Panc1 (cell line): ENCODE measurements at places on chromosomes 12 and 14. TPM values are rescaled to one million over a fixed set of nuclear protein-coding genes. Genes with fewer than 3 reads are reported as not detected.

The SLC22A17 gene
- 3.2 TPM for total RNA-seq

GRCh38 chr14:100537446-100538350 is 49.5 kb downstream of the BEGAIN start:
- no peaks in the 10 kb centered on the region for H3K36me3 ChIP-seq
- H3K4me3 ChIP-seq: no peak overlapping the region
- no peak for DNase-seq
- peak overlapping the region; percentile 44; the same call in 1 of the 2 replicates for H3K27ac ChIP-seq

GRCh38 chr12:966724-967123 is 17.2 kb upstream of the RAD52 start:
- H3K36me3 ChIP-seq: no peaks in the 10 kb centered on the region; the same call in 1 of the 2 replicates
- H3K4me3 ChIP-seq: no peak overlapping the region
- H3K27me3 ChIP-seq: no peaks in the 10 kb centered on the region

DNA sequence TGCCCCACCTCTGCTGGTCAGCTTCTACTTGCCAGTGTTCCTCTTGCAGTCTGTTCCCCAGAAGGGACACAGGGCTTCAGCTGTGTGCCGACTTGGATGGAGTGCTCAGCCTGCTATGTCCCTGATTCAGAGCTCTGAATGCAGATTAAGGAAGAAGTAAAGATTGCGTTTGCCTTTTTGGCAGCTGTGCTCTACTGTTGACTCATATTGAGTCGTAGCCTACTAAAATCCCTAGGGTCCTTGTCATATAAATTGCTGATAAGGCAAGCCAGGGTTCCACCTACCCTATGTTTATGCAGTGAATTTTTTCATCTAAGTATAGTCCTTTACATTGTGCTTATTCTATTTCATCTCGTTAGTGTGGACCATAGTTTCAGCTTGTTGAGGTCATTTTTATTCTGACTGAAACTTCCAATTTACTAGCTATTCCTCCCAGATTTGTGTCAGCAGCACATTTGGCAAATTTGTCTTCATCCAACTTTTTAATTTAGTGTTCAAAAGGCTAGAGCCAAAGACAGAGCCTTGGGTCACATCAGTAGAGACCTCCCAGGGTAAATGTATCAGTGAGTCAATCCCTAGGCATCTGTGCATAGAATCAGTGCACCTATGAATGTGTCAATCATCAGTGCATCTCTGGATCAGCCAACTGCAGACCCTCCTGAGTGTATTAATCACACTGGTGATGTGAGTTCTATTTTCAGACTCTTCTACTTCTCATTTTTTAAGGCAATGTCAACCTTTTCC is 31.9 kb downstream of the CACNA1C start:
- no peak overlapping the region for H3K27ac ChIP-seq
- no peaks in the 10 kb centered on the region for H3K36me3 ChIP-seq
- DNase-seq: no peak
- no peaks in the 10 kb centered on the region for H3K4me1 ChIP-seq
- H3K4me3 ChIP-seq: no peak overlapping the region

DNA sequence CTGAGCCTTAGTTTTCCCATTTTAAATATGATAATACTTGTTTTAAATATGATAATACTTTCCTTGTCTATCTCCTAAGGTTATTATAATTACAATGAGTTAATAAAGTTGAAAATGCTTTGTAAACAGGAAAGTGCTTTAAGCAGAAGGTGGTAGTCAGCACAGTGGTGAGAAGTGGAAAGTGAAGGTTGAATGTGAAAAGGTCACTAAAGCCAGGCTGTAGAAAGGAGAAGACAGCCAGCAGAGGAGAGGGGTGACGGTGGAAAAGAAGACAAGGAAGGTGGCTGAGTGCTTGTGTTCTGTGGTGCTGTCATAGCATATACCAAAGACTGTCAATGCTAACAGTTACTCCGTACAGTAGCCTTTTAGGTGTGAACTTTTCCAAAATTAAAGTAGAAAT is 117.8 kb downstream of the ESR2 start:
- no peak overlapping the region for H3K27ac ChIP-seq
- no peak for DNase-seq
- H3K4me3 ChIP-seq: no peak overlapping the region
- no peaks in the 10 kb centered on the region for H3K27me3 ChIP-seq

DNA sequence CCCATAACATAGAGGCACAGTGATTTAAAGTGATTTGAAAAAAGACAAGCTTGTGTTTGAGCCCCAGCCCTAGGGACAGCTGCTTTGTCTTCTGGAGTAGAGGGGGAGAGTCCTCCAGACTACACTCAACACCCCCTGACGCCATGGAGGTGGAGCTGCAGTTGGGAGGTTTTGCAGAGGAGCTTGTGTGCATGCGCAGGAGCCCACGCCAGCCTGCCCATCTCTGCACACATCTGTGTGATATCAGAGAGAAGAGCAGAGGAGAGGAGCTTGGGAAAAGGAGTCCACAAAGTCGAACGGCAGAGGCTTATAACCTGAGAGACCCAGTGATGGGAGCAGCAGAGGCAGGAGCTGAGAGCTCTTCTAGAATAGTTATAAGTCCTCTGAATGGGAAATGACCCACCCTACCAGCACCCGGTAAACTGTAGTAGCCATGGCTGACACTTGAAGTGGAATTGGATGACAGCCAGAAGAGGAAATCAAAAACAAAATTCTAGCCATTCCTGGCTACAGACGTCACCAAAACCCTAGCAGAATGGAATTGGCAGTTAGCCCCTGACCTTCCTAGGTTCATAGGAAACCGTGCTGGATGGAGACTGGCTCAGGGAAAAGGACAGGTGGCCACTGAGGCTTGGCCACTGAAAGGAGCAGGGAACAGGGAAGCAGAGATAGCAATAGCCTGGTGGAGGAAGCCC is 185.1 kb upstream of the VASH1 start:
- no peaks in the 10 kb centered on the region; the same call in 1 of the 2 replicates for H3K27me3 ChIP-seq
- H3K36me3 ChIP-seq: no peaks in the 10 kb centered on the region
- DNase-seq: no peak
- no peak overlapping the region for H3K27ac ChIP-seq
- no peaks in the 10 kb centered on the region for H3K4me1 ChIP-seq

DNA sequence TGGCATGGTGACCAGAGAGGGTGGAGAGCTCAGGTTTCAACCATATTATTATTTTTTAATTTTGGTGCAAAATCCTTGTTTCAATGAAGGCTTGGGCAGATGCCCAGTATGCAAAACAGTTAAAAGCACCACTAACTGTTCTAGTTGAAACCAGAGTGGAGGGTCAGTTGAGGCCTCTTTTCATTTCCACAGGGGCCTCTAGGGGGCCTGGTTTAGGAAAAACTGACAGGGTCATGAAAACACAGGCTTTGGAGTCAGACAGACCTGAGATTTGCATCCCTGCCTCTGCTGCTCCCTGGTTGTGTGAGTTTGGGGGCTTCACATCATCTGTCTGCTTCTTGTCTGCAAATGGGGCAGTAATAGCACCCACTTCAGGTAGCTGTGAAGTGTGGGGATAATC is 3.3 kb upstream of the RPH3A start:
- peaks cover 30% of the 10 kb centered on the region for H3K27me3 ChIP-seq
- no peak for DNase-seq
- H3K36me3 ChIP-seq: no peaks in the 10 kb centered on the region
- H3K4me1 ChIP-seq: no peaks in the 10 kb centered on the region
- H3K27ac ChIP-seq: no peak overlapping the region
- no peak overlapping the region for H3K4me3 ChIP-seq

DNA sequence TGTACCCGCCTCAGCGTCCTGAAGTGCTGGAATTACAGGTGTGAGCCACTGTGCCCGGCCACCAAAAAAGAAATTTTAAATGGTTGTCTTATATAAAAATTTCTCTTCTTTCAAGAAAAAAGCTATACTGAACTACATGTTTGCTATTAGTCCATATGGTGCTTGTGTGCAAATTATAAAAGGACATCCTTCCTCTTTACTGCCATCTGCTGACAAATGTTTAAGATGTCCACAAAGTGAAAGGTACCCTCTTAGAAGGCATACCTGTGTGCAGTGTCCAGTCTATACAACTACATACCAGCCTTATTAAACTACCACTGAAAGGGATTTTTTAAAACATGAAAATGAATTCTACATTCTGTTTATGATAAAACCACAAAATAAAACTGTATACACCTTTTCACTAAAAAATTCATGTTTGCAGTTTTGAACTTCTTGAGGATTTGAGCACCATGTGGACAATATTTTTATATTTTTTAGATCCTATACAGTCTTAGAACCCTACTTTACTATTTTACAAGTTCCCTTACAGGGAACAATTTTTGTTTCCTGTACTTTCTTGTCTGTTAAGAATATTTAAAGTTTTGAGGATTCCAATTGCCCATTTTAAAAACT is 32.8 kb upstream of the TOMM20L start:
- H3K27me3 ChIP-seq: no peaks in the 10 kb centered on the region
- H3K27ac ChIP-seq: no peak overlapping the region
- H3K36me3 ChIP-seq: peaks cover 20% of the 10 kb centered on the region
- no peaks in the 10 kb centered on the region for H3K4me1 ChIP-seq
- no peak overlapping the region for H3K4me3 ChIP-seq

GRCh38 chr12:54142114-54142475 is 46.7 kb downstream of the SMUG1 start:
- no peaks in the 10 kb centered on the region for H3K4me1 ChIP-seq
- DNase-seq: no peak
- no peaks in the 10 kb centered on the region for H3K27me3 ChIP-seq
- H3K4me3 ChIP-seq: no peak overlapping the region
- H3K27ac ChIP-seq: no peak overlapping the region
- no peaks in the 10 kb centered on the region for H3K36me3 ChIP-seq

- no peaks in the 10 kb centered on the region for H3K27me3 ChIP-seq
- H3K36me3 ChIP-seq: no peaks in the 10 kb centered on the region
- no peak overlapping the region for H3K4me3 ChIP-seq
- DNase-seq: no peak
- H3K4me1 ChIP-seq: no peaks in the 10 kb centered on the region
Observed at GRCh38 chr12:127742231-127742630, 524.7 kb upstream of the TMEM132C start.

- no peak overlapping the region for H3K4me3 ChIP-seq
- no peaks in the 10 kb centered on the region for H3K36me3 ChIP-seq
- no peak for DNase-seq
- no peaks in the 10 kb centered on the region for H3K4me1 ChIP-seq
- H3K27ac ChIP-seq: no peak overlapping the region
Observed at GRCh38 chr14:36848213-36848612, 186.6 kb downstream of the PAX9 start.

DNA sequence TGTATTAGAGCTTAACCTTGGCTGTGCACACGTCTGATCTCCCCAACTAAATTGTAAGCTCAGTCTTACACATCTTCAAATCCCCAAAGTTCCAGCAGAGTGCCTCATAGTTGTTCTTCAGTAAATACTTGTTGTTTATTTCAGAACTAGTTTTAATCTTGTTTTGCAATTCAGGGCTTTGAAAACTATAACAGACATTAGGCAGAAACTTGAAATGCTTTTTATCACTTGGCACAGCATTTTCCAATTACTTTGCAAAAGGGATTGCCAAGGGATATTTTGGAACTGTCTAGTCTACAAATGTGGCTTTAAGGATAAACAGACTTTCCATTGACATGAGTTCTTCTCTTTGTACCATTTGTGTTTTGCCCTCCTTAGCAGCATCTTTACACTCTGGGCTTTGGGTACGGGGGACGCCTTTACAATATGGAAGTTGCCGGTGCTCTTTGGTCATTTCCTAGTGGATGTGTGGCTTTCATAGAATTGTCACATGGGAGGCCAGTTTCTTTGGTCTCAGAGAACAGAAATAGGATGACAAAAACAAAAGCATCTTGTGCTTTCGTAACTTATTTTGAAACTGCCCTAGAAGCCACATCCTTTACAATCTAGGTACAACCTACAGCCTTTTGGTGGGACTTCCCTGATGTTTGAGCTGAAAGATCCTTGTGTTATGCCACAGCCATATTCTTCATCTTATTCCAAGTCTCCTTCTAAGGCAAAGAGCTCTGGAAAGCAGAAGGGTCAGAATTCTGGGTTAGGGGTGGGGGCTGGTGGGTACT is 96.9 kb downstream of the NPAS3 start:
- no peak overlapping the region for H3K27ac ChIP-seq
- DNase-seq: no peak
- H3K27me3 ChIP-seq: no peaks in the 10 kb centered on the region
- H3K36me3 ChIP-seq: no peaks in the 10 kb centered on the region
- no peak overlapping the region for H3K4me3 ChIP-seq
